ENCODE measurements at places on chromosomes 3 and 15.

GRCh38 chr3:106268696-106269095 lies 399.9 kb upstream of the CBLB start:
- DNase-seq: no peak

GRCh38 chr15:77851086-77851485 lies 218.4 kb upstream of the LINGO1 start:
- no peak for DNase-seq

DNA sequence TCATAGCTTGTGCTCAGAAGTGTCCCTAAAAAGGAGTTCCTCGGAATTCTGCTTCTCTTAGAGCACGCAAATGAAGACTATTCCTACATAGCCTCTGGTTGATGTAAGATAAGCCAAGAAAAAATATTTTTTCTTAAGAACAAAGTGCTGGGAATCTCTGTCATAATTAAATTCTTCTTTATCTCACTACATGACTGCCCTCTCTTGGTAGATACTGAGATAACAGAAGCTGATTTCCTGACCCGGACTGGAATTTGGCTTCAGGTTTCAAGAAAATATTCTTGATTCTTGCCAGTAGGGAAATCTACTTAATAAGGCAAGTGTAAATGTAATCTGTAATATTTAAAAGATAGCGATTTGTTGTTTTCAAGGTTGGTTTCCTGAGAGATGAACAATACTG lies 31.3 kb upstream of the SETMAR start:
- DNase-seq: no peak

DNA sequence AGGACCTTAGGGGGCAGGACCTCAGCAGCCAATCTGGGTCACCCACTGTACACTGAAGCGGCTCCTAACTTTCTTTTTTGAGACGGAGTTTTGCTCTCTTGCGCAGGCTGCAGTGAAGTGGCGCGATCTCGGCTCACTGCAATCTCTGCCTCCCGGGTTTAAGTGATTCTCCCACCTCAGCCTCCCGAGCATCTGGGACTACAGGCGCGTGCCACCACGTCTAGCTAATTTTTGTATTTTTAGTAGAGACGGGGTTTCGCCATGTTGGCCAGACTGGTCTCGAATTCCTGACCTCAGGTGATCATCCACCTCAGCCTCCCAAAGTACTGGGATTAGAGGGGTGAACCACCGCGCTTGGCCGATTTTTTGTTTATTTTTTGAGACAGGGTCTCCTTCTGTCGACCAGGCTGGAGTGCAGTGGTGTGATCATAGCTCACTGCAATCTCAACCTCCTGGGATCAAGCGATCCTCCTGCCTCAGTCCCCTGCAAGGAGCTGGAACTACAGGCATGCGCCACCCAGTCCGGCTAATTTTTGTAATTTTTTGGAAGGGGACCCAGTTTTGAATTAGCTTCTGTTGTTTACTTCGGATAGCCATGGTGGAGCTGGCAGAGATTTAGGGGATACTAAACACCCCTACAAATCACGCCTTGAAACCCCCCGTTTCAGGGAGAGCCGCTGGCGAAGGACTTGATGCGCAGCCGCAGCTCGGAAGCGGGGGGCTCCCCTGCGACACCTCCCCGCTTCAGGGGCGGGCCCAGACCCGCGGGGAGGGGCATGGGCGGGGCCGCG lies 1.5 kb upstream of the CLK3 start:
- no peak for DNase-seq

- no peak for DNase-seq
Observed at GRCh38 chr15:78204351-78205309, 29.7 kb downstream of the ACSBG1 start.

GRCh38 chr15:95970326-95970725 lies 360.2 kb upstream of the NR2F2 start:
- DNase-seq: no peak
